Effector memory CD8-positive, alpha-beta T cell (primary cell): ENCODE measurements at places on chromosomes 1 and 21.

DNA sequence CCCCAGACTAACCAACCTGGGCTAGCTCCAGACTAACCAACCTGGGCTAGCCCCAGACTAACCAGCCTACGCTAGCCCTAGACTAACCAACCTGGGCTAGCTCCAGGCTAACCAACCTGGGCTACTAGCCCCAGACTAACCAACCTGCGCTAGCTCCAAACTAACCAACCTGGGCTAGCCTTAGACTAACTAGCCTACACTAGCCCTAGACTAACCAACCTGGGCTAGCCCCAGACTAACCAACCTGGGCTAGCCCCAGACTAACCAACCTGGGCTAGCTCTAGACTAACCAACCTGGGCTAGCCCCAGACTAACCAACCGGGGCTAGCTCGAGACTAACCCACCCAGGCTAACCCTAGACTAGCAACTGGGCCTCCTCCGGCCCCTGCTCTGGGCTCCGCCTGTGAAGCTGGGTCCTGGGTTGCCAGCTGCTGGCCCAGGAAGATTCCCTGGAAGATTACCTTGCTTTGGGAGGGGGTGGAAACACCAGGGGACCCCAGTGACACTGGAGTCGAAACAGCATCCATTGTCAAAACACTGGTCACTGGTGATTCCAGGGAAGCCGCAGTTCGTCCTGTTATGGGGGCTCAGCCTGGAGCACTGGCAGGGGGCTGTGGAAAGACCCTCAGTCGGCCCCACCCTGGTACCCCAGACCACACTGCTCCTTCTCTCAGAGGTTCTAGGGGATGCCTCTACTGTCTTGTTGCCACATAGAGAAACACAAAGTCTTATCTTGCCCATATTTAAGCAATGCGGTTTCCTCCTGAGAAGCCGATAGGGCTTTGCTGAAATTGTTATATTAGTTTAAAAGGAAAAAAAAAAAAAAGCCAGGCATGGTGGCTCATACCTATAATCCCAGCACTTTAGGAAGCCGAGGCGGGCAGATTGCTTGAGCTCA is 1.1 kb downstream of the TFF2 start:
- no peak for DNase-seq

GRCh38 chr1:222582099-222582774 is 7.5 kb downstream of the TAF1A start:
- DNase-seq: no peak

DNA sequence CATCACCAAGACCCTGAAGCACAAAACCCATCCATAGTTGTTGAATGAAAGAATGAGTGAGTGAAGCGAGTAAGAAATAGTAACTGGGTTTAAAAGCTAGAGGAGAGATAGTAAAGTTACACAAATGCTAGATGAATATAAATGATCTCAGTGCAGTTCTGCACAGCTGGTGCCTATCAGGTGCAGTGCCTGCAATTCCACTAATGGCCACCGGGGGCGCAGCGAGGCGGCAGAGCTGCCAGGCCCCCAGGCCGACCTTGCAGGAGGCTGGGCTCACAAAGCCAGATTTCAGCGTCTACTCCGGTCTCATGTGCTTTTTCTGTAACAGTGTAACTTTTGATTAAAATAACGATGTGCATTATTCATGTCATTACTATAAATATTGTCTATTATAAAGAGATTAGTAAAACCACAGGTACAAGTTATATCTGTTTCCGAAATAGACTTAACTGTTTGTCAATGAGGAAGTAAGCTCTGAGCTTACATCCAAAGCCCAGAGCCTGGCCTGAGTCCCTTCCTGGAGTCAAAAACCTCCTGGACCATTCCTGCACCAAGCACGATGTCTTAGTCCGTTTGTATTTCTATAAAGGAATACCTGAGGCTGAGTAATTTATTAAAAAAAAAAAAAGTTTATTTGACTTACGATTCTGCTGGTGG is 477.6 kb downstream of the NPHP4 start:
- DNase-seq: peak; percentile 70

GRCh38 chr21:35026617-35027562 is 22.2 kb downstream of the RUNX1 start:
- DNase-seq: peak; percentile 85

- DNase-seq: no peak
These were observed 17.9 kb downstream of the ETV3L start for GRCh38 chr1:157081707-157082106.

GRCh38 chr1:87686136-87686495 is 357.4 kb downstream of the LMO4 start:
- DNase-seq: no peak

GRCh38 chr21:16590186-16590585 is 860.4 kb downstream of the USP25 start:
- DNase-seq: no peak

GRCh38 chr1:186519982-186520381 is 59.1 kb upstream of the PDC start:
- no peak for DNase-seq

- no peak for DNase-seq
These were observed 93.8 kb upstream of the CCDC190 start for GRCh38 chr1:162954824-162955223.

- no peak for DNase-seq
These were observed 96.6 kb downstream of the PTPN14 start for GRCh38 chr1:214454569-214455396.
